ENCODE measurements at places on chromosomes 12 and 14. TPM values are rescaled to one million over a fixed set of nuclear protein-coding genes. Genes with fewer than 3 reads are reported as not detected.

Gene SSPN
- total RNA-seq = not detected

Gene GPD1
- 0.10 TPM for total RNA-seq

Gene MAGOHB
- 69.1 TPM for total RNA-seq

Gene CALM1
- 733 TPM for total RNA-seq

Gene AKAP3
- total RNA-seq = 3.1 TPM

GRCh38 chr12:108724054-108724889 lies 7.0 kb downstream of the CORO1C start:
- peak; percentile 51 for DNase-seq

DNA sequence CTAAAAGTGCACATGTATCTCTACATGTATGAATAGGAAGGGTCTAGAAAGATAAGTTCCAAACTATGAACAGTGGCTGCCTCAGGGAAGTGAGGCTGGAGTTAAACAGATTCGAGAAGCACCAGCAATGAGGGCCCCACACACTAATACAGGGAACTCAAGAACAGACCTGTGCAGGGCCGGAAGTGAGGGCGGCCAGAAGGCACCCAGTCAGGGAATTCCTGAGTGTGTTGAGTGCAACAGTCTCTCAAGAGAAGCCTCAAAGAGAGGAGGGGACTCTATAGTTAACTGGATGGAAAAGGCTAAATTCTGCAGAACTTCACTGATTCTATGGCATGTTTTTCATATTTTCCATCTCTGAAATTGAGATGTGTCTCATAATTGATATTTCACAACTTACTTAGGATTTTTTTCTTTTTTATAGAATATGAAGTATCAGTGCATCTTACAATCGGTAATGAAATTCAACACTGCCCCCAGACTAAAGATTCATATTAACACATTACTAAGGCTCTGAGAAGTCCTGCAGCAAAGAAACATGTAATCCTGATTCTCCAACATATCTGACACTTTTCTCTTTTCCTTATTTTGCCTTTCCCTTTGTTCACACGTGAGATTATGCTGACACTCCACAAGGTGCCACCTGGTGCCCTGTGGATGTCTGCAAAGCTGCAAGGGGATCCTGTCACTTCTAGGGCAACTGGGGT lies 61.3 kb downstream of the CHGA start:
- no peak for DNase-seq

DNA sequence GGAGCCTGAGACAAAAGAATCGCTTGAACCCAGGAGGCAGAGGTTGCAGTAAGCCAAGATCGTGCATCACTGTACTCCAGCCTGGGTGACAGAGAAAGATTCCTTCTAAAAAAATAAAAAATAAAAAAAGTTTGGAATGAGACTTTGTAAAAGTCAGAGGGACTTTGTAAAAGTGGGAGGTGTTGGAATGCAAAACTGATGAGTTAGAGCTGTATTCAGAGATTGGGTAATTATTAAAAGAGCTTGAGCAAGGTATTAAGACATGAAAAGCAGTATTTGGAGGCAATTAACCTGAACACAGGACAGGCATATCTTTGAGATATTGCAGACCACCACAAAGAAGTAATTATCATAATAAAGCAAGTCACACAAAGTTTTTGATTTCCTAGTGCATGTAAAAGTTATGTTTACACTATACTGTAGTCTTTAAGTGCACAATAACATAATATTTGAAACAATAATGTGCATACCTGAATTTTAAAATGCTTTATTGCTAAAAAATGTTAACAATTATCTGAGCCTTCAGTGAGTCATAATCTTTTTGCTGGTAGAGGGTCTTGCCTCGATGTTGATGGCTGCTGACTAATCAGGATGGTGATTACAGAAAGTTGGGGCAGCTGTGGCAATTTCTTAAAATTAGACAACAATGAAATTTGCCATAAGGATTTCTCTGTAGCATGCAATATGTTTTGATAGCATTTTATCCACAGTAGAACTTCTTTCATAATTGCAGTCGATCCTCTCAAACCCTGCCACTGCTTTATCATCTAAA lies 33.1 kb downstream of the PHLDA1 start:
- DNase-seq = no peak
